ENCODE measurements at places on chromosomes 7 and 10.

- DNase-seq: no peak
Measured at GRCh38 chr10:113426181-113426877, 126.5 kb upstream of the HABP2 start.

DNA sequence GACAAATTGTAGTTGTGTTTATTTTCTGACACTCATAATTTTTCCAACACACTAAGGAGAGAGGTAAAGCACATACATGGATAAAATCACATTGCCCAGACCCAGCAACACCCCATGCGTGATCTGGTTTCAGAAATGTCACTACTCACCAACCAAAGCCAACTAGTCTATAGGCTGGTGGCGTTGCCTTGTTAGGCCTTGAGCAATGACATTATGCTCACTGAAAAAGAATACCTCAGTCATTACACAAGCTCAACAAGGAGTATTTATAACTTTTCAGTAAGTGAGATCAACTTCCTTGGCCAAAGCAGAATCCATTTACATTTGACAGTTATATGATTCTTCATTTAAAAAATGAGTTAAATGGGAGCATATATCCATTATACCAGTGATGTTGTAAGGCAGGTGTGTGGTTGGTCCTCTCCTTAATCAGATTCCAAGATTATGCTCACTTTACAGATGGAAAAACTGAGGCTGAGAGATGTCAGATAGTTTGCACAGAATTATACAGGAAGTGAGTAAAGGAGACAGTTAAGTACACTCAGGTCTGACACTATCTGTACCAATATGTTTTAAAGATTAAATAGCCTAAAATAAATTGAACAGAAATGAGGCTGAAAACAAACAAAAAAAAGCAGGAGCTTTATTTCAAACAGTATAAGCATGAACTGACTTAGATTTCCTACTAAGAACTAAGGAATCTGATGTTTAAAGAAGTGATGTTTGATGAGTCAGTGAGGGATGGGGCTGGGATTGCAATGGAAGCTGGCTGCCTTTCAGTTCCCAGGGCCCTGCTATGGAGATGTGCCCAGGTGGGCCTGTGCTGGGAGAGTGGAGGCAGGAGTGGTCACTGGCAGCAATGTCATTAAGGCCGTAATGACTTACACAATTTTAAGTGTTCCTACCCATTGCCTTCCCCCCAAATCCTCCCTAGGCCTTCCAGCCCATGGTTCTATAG lies 118.3 kb downstream of the RAPGEF5 start:
- DNase-seq: no peak

DNA sequence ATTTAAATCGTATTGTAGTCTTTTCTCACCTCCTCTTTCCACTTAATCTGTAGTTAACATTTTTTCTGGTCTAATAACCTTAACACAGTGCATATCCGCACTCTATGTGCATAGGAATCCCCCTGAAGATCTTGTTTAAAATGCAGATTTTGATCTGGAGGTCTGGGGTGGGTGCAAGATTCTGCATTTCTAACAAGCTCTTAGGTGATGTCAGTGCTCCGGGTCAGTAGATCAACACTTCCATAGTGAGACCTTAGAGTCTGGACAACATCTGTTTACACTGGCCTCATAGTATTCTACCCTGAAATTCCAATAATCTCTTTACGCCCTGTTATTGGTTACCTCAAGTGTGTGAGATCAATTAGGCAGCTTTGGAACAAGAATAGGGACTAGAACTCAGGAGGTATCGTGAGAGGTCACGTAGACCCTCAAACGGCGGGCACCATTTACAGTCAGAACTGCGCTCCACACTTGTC lies 434 bp upstream of the PLEKHA8 start:
- DNase-seq: no peak

GRCh38 chr7:116969371-116969902 lies 16.1 kb downstream of the ST7 start:
- DNase-seq: no peak

DNA sequence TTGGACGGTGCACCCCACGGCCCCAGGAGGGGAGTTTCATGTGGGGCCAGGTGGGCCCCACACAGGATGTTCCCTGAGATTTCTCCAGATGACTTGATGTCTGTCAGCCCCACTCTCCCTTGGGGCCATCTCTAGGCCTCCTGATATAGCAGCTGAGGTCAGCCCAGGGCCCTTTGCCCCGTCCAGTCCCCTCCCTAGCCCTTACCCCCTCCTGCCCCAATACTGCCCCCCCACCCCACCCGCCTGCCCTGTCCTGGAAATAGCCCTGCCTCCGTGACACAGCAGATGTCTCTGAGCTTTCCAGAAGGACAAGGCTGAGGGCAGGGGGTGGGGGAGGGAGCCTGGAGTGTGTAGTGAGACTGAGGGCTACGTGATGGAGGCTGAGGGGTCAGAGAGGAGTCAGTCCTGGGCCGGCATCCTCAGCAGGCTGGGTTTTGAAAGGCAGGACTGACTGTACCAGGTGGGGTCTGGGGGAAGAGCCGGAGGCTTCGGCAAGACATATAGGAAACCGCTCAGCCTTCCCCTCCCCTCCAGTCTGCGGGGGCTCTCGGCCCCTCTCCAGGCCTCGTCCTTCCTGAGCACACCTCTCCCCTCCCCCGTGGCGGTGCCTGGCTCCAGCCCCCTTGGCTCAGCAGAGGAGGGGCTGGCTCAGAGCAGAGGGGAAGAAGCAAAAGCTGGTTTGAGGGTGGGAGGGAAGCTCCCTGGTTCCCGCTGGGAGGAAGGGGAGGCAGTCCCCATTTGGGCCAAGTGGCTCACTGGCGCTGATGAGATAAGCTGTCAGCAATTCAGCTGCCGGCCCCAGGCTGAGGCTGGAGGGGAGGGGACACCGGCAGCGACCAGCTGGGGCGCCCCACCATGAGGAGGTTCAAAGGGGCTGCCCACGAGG lies 2.0 kb downstream of the FLNC start:
- DNase-seq: no peak

Measured in activated naive CD8-positive, alpha-beta T cell treated with anti-CD3 and anti-CD28 coated beads, Interleukin-2, amount 10 ng/mL, durations not matched to agents 7 days and 5 days (primary cell).